ENCODE measurements at places on chromosomes 7 and 10.

- DNase-seq = no peak
Measured at GRCh38 chr10:52729271-52730104, 43.1 kb downstream of the MBL2 start.

GRCh38 chr7:50142425-50143017, 49.5 kb upstream of the ZPBP start:
- DNase-seq = no peak

DNA sequence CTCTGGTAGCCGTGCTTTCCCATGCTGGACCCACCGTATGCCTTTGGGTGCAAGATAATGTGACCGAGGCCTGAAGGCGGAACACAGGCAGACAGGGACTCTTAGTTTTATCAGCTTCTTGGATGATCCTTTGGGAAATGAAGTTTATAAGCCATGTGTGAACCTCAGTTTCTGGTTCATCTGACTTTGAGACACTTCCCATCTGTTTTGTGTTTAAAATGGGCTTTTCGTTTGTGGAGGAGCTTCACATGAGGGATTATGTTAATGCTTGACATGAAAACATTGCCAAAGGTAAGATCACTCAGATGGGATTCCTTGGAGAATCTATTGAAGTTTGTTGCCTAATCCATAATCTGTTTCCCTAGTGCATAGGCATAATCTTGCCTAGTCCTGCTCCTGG, 249.8 kb upstream of the LYZL1 start:
- DNase-seq = no peak

DNA sequence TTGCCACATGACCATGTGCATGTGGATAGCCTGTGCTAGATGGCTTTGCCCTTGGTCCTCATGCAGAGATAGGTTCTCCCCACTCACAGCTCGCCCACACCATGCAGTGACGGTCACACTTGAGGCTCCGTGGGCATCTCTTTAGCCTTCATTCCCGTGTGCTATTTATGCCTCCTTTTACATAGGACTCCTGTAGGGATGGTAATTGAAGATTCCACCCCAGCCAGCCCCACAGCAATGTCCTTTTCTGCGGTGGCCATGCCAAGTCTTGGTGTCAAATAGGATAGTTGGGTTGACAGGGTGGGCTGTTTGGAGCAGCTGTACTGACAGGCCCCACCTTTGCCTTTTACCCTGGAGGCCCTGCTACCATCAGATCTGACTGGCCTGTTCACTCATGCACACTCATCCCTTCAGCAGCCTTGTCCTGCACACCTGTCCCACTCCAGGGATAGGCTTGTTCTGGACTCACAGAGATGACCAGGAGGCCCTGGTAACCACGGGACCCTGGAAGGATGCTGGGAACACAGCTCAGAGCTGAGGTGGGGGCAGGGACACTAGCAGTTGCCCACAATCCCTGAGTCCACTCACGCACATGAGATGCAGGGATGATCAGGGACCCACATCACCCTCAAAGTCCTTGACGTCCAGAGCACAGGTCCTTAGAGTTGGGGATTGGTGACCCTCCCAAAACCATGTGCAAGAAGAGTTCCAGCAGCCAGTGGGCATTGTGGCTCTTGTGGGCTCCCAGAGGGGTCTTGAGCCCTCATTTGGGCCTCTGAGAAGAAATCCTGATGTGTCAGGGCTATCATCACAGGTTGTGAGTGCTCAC, 71.2 kb downstream of the ADCY1 start:
- no peak for DNase-seq

- no peak for DNase-seq
Measured at GRCh38 chr10:123359539-123359938, 205.3 kb downstream of the BUB3 start.
